NCI-H345 (cell line): ENCODE measurements at places on chromosomes 3 and 15.

DNA sequence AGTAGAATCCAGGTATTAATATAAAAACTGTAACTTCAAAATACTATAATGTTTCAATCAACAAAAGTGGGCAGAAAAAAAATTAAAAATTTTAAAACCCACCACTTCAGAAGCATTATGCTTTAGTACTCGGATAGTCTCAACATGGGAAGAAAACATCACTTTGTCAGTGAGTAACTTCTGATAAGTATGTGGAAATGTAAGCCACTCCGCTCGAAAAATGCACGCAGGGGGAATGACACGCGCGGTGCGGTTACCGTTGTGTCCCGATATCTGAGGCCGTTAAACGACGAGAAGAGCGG lies 656 bp downstream of the NGLY1 start:
- no peak for DNase-seq

DNA sequence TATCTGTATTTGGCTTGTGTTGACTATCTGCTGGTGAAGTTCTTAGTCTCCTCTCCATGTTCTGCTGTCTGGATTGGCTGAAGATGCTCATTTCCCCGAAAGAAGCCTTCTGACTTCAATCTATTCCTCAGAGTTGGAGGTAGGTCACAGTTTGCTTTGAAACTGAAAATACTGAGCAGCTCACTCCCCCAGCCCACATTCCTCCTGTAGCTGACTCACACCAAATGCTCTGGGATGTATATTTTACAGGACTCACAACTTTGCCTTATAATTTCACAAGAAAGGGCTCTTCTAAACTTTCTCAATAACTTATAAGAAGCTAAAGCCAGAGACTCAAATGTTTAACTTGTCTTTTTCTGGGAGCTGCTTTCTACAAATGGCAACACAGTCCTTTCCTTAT lies 36.3 kb upstream of the SNX4 start:
- DNase-seq: no peak

- DNase-seq: peak; percentile 30
Measured at GRCh38 chr15:71730277-71731144, 79.8 kb upstream of the NR2E3 start.

DNA sequence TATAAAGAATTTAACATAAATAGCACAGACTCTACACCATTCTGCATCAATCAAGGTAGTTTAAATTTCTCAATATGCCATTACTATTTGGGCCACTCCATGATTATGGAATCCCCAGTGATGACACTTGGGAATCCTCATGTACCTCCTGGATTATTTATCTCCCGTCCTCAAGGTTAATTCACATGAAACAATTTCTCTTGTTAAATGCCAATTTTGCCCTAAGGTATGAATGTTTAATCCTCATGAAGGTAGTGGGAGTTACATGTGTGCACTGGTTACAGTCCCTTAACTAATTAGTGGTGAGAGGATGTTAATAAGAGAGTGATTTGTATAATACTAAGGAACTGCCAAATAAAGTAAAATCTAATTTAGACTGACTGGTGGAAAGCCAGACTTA lies 372.3 kb upstream of the MDFIC2 start:
- no peak for DNase-seq

- no peak for DNase-seq
Measured at GRCh38 chr3:11635680-11636393, 7.9 kb downstream of the VGLL4 start.

DNA sequence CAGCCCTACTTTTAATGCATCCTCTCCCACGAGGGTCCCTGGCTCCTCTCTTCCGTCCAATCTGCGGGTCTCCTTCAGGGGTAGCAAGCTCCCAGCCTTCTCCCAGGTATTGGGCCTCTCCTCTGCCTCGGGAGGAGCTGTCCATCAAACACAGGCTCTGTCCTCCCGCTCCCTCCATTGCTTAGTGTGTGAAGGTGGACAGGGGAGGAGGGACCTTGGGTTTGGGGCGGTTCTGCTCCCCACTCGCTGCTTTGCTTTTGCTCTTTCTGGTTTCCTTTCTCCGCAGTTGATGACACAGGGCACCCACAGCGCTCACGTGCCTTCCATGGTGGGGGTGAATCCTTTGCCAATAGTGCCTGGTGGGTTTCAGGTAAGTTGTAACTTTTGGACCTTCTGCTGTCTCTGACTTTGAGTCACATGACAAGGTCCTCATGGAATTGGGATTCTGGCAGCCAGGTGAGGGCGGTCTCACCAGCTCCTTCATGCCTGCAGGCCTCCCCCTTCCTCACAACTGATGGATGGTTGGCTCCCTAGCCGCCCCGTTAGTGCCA lies 18.9 kb downstream of the MUC20 start:
- no peak for DNase-seq

DNA sequence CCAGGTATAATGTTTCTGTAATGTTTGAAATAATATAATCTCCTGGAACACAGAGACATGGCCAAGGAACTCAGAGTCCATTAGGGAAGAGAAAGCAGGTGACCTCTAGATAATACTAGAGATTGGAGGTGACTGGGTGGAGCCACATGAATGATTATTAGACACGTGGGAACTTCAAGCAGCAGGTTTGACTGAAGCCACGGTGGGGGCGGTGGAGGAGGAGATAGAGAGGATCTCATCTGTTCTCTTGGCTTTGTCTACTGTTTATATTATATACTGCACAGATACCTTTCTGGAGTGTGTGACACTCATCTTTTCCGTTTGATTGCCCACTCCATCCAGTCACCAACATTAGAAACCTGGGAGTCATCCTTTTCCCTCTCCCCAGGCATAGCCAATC lies 33.7 kb downstream of the KIF7 start:
- DNase-seq: no peak

DNA sequence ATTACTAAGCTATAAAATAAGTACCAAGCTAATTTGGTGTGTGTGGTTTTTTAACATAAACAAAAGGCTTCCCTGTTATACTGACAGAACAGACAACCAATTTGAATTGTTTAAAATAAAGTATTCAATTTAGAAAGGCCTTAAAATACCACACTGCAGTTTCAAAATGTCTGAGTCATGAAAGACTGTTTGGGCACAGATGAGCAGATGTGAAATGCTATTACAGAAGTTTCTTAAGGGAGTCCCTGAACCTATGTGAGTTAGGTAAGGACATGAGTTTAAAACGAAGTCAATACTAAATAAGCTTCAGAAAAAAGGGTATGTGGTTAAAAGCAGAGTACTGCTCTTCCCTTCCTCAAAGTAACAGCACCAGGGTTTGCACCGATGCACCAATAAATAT lies 69.7 kb upstream of the SETMAR start:
- DNase-seq: no peak

DNA sequence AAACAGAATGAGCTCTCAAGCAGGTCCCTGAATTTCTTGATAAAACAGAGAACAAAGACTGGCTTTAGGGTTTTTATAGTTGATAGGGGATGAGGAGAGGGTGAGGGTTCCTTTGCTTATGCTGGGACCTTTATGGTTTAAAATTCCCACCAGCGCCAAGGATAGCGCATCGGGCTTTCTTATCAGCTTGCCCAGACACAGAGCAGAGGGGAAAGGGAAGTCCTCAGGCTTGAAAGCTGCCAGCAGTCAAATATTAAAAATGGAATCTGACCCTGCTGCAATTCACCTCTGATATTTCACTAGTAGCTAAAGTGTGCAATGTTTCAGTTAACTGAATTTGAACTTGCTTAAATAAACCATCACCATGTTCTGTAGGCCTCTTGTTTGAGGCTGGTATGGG lies 55.0 kb upstream of the EPHA3 start:
- no peak for DNase-seq

DNA sequence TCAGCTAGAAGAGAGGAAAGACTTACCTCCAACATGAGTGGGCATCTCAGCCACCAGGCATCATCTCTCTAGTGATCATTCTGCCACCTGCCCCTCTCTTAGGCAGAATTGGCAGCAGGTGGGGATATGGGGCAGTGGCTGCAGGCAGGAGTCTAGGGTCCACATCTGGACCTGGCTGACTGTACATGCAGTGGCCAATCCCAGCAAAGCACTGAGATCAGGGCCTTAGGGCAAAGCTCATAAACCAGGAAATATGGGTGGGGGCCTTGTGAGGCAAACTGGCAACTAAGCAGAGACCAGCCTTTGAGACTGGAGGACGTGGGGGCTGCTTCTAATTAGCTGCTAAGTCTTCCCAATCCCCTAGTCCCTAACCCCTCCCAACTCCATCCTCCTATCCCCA lies 12.9 kb downstream of the POMGNT2 start:
- DNase-seq: no peak

DNA sequence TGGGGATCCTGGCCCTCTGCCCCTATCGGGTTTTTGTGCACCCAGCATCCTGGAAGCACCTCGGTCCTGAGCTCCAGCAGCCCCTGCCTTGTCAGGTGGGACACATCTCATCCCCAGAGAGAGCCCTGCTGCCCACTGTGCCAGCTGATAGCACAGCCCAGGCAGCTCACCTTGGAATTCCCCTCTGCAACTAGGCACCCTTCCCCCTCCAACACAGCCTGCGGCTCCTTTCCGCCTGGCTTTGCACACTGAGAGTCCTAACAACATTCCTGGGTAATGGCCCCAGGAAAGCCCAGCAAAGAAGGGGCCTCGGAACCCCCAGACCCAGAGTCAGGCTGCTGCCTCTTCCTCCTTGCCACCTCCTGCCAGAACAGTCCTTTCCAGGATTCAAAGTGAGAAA lies 5.9 kb downstream of the HCN4 start:
- no peak for DNase-seq

GRCh38 chr3:14401692-14402303 lies 608 bp upstream of the SLC6A6 start:
- DNase-seq: no peak

- DNase-seq: peak; percentile 30
Measured at GRCh38 chr15:79028411-79028964, 62.1 kb downstream of the RASGRF1 start.

DNA sequence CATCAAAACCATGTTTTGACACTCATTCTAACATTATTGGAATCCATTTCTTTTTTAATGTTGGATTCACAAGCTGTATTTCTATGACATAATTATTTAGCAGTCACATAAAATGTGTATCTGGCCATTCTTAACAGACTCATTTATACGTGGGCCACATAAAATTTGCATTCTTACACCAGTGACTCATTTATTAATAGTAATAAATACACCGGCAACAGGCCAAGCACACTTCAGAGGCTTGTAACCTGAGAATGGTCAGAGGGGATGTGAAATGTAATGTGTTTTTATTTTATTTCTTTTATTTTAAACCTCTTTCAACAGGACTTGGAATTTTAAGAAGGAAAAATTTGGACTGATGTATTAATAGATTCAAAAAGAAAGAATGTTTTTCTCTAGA lies 384.9 kb upstream of the RARB start:
- DNase-seq: no peak
